ENCODE measurements at places on chromosomes 13 and 19. TPM values are rescaled to one million over a fixed set of nuclear protein-coding genes. Genes with fewer than 3 reads are reported as not detected.

NXNL1 gene
- not detected for total RNA-seq

DAND5 gene
- not detected for total RNA-seq

FREM2 gene
- total RNA-seq, result not detected

ZNF442 gene
- 1.2 TPM for total RNA-seq

OR7D2 gene
- total RNA-seq, result 0.22 TPM

GPC6 gene
- 0.13 TPM for total RNA-seq

PRR22 gene
- total RNA-seq, result 0.65 TPM

CLIP3 gene
- 4.3 TPM for total RNA-seq

ZNF260 gene
- total RNA-seq, result 22.7 TPM

ZNF772 gene
- total RNA-seq, result 15.3 TPM

SIAH3 gene
- not detected for total RNA-seq

LRRC8E gene
- total RNA-seq, result 1.5 TPM

PTPRH gene
- total RNA-seq, result 0.22 TPM

NDUFA3 gene
- 11.6 TPM for total RNA-seq

KASH5 gene
- total RNA-seq, result not detected

TMEM150B gene
- total RNA-seq, result not detected

PTH2 gene
- total RNA-seq, result not detected

CLEC4G gene
- total RNA-seq, result not detected

RASA3 gene
- 47.6 TPM for total RNA-seq

TEX29 gene
- total RNA-seq, result not detected
